ENCODE measurements at places on chromosomes 11 and 22. TPM values are rescaled to one million over a fixed set of nuclear protein-coding genes. Genes with fewer than 3 reads are reported as not detected.
A peak's percentile ranks its signal among the peaks of the same experiment; 100 is the strongest.

GRCh38 chr11:10042699-10043098 lies 251.3 kb downstream of the SBF2 start:
- peak; percentile 8 for DNase-seq

The OSBP2 gene
- total RNA-seq = 3.0 TPM

GRCh38 chr11:99241066-99241465 lies 220.3 kb downstream of the CNTN5 start:
- no peak for DNase-seq

The PKDREJ gene
- under 0.01 TPM for total RNA-seq

The BIRC3 gene
- 5.3 TPM for total RNA-seq

DNA sequence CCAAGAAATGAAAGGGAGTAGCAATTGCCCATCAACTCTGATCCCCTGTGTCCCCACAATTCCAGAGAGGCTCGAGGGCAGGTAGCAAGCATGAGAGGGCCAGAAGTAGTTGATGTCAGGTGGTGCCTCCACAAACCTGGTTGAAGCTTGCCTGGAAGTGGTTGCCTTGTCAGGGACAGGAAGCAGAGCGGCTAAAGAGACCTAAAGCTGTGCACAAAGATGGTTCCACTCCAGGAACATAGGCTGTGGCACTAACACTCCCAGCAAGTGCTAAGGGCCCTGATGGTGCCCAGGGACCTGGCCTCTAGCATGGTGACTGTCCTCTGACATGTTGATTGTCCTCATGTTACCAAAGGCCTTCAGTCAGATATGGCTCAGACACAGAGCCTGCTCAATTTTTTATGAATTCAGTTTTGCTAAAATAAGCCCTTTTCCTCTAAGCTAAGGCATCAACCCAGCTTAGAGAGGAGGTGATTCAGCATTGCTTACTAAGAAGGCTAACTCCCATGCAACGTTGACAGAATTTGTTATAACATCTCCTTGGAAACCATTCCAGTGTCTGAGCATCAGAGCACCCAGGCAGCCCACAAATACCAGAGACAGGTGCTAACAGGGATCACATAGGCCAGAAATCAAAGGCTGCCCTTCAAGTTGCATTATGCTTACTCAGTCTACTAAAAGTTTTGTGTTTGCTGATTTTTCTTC lies 196.3 kb upstream of the ARHGAP20 start:
- no peak for DNase-seq

DNA sequence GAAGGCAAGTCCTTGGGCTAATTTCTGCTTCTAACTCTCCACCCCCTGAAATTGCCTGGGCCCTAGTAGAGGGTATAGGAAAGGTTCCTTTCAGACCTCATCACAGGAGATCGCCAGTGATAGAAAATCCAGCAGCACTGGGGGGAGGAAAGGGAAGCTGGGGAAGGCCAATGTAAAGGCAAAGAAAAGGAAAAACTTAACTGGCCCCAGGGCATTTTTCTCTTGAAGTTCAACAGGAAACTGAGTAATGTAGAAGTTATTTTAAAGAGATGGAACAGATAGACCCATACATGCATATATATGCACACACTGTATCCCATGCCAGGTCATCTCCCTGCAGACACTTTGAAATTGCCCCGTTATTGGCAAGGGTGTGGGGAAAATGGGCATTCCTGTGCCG lies 134.0 kb downstream of the TRIM44 start:
- no peak for DNase-seq

DNA sequence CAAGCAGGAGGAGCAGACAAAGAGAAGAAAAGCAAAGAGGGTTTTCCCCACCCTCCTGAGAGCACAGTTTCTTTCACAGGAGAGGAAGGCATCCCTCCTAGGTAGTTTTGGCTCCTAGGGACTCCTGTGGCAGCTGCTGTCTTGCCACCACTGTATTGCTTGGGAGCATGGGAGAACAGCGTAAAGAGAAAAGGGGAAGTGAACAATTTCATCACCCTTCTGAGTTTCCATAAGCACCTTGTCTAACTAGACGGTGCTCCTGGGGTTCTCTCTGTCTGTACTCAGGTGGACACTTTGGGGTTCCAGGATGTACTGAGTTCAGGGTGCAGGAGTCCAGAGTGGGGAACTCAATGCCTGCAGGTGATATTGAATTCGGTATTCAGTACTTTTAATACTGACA lies 1430.5 kb downstream of the TBC1D22A start:
- no peak for DNase-seq

GRCh38 chr11:225734-226453 lies 10.2 kb downstream of the SIRT3 start:
- no peak for DNase-seq

The SSTR3 gene
- 1.3 TPM for total RNA-seq

DNA sequence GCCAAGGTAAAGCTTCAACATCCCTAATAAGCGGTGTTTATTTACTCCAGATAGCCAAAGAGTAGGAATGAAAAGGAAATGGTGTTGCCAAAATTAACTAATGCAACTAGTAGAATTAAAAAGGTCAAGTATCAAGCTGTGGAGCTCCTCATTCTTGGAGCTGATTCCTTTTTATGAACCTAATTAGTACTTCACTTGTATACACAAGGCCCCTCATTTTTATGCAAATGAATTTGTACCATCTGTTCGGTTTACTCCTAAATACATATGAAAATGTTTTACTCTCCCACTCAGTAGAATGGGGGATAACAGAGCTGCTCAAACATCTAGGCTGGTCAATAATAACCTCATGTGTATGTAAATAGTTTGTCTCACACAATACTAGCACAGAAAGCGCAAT lies 426.4 kb upstream of the LUZP2 start:
- DNase-seq = no peak

The RCOR2 gene
- 0.26 TPM for total RNA-seq

GRCh38 chr11:109706945-109707344 lies 285.0 kb downstream of the C11orf87 start:
- DNase-seq = no peak

The CTNND1 gene
- total RNA-seq = 115 TPM

- no peak for DNase-seq
Observed at GRCh38 chr22:31144223-31144622, 3.9 kb upstream of the PLA2G3 start.

The RASSF10 gene
- not detected for total RNA-seq

GRCh38 chr11:1782031-1782590 lies 18.4 kb upstream of the CTSD start:
- peak; percentile 46 for DNase-seq

DNA sequence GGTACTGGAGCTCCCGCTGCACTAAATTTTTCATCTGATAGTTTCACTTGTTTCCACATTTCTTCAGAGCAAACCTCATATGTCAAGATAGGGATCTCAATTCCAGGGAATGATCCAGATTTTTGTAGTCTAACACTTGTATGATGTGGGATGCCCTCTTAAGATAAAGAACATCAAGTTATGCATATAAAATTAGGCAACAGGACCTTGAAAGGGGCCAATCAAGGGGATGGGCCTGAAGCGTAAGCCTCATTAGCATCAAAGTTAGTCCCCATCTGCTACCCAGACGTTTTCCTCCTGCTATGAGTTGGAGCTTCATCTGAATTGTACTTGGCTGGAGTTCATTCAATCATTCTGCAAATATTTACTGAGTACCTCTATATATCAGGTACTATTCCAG lies 17.5 kb downstream of the PDGFD start:
- no peak for DNase-seq

DNA sequence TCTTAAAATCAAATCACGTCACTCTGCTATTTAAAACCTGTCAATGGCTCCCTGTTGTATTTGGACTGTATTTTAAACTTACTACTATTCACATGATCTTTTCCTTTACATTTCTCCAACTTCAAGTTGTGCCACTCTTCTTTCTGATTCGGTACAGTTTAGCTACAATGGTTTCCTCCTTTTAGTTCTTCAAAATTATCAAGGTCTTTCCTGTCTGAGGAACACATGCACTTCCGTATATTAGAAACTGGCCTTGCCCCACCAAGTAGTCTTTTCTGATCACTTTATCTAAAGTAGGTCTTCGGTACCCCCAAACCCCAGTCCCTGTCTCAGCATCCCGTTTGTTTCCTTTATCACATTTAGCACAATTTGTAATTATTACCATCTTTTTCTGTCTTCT lies 81.8 kb downstream of the MTMR3 start:
- DNase-seq = no peak

The GPHA2 gene
- total RNA-seq = 18.5 TPM

The OR9Q2 gene
- total RNA-seq = not detected

The HTR3A gene
- total RNA-seq = 1.0 TPM

GRCh38 chr11:84316866-84317555 lies 1030.8 kb upstream of the CCDC90B start:
- peak; percentile 13 for DNase-seq

DNA sequence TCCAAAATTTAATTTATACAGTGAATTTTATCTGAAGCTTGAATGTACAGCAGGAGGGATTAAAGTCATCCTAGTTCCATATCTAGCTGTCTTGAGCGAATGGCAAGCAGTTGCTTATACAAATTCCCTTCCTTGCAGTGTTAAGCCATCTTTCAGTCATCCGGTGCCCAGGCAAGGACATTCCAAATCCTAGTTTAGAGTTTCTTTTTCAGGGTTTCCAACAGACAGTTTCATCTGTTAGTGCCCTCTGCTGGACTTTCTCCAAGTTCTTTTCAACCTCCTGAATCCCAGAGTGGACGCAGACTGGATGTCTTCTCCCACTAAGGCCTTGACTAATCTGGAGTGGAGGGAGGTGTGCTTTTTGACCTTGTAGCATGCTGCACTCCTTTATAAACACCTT lies 45.4 kb downstream of the GRAMD1B start:
- DNase-seq = no peak

The PHF21B gene
- not detected for total RNA-seq

The MYO18B gene
- total RNA-seq = not detected

The PATE3 gene
- not detected for total RNA-seq

The SPDYC gene
- total RNA-seq = not detected

- DNase-seq = no peak
Observed at GRCh38 chr11:128860571-128861361, 6.3 kb downstream of the KCNJ1 start.

DNA sequence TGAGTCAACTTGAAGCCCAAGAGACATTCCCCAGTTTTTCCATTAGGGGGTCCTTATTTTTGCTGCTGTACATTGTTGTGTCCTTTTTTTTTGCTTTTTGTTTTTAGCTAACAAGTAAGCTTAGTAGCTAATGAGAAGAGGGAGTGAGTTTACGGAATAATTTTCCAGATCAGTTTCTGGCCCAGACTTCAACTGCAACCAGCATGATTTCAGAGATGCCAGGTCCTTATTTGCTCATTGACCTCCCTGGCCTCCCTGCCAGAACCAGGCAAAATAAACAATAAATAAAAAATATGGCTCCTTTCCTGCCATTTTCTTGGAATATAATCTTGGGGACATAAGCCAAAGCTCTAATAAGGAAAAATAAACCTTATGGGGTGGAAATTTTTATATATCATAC lies 185.9 kb downstream of the FAT3 start:
- DNase-seq = no peak

- DNase-seq = no peak
Observed at GRCh38 chr11:85866137-85866827, 11.1 kb downstream of the CCDC83 start.

DNA sequence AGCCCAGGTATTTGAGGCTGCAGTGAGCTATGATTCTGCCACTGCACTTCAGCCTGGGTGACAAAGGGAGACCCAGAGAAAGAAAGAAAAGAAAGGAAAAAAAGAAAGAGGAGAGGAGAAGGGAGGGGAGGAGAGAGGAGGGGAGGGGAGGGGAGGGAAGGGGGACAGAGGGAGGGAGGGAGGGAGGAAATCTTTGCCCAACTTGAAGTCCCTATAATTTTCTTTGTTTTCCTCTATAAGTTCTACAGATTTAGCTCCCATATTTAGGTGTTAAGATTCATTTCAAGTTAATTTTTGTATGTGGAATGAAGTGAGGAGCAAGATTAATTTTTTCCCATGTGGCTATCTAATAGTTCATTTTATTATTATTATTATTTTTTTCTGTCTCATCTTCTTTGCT lies 328.3 kb downstream of the LARGE1 start:
- no peak for DNase-seq

- DNase-seq = peak; percentile 31
Observed at GRCh38 chr11:106216281-106216680, 138.8 kb downstream of the AASDHPPT start.

- DNase-seq = no peak
Observed at GRCh38 chr11:75341612-75342011, 9.8 kb downstream of the ARRB1 start.

The SLC22A25 gene
- total RNA-seq = not detected

DNA sequence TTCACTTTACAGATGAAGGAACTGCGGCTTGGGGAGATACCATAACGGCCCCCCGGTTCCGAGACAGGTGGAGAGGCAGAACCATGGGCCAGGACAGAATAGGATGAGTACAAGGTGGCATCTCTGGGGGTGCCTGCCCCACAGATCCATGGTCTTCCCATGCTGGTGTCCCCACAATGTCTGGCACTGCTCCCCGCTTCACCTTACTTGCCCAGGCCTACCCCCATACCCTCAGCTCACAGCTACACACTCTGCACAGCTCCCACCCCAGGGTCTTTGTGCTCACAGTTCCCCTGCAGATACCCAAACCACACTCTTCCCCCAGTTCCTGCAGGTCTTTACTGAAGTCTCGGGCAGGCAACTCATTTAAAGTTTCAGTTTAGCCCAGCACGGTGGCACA lies 11.4 kb upstream of the DGCR8 start:
- DNase-seq = no peak

Measured in body of pancreas (tissue), 4 donors.